Temporal lobe (tissue), 4 donors: ENCODE measurements at places on chromosomes 11 and 22. TPM values are rescaled to one million over a fixed set of nuclear protein-coding genes. Genes with fewer than 3 reads are reported as not detected.

PDGFD gene
- total RNA-seq: 8.6 TPM

FAM227A gene
- total RNA-seq: 4.9 TPM

SHISA8 gene
- not detected for total RNA-seq

SLC22A8 gene
- 2.2 TPM for total RNA-seq

OR8H3 gene
- total RNA-seq: not detected

UPK3A gene
- not detected for total RNA-seq

SLCO2B1 gene
- total RNA-seq: 10.3 TPM
